ENCODE measurements at places on chromosomes 3 and 15.

DNA sequence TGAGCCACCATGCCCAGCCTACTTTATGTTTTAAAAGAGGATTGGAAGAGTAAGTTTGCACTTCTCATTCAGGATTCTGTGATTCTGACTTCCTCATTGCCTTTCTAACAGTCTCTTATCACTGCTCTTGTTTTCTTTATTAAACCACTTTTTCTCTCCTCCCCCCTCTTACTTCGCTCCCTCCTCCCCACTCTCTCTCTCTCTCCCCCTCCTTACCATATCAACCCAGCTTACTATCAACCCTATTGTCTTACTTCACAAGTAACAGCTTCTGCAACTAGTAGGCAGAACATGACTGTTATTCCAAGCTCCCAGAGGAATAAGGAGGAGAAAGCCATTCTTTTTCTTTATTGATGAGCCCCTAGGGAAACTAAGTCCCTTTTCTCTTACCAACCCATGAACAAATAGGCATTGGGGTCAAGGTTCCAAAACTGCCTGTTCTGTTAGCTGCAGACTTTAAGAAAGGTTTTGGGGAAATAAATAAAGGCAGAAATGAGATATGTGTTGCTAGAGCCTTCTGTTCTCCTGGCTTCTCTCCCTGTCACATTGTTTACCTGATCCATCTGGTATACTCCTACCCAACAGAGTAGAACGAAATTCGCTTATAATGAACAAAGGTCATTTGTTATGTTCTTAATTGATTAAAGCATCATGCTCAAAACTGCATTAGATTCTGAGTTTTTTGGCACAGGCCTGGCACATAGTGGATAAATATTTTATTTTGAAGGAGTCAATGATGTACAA is 56.4 kb upstream of the RASGRP1 start:
- no peaks in the 10 kb centered on the region for H3K27me3 ChIP-seq
- no peak overlapping the region for H3K4me3 ChIP-seq
- no peak for DNase-seq
- H3K27ac ChIP-seq: no peak overlapping the region

DNA sequence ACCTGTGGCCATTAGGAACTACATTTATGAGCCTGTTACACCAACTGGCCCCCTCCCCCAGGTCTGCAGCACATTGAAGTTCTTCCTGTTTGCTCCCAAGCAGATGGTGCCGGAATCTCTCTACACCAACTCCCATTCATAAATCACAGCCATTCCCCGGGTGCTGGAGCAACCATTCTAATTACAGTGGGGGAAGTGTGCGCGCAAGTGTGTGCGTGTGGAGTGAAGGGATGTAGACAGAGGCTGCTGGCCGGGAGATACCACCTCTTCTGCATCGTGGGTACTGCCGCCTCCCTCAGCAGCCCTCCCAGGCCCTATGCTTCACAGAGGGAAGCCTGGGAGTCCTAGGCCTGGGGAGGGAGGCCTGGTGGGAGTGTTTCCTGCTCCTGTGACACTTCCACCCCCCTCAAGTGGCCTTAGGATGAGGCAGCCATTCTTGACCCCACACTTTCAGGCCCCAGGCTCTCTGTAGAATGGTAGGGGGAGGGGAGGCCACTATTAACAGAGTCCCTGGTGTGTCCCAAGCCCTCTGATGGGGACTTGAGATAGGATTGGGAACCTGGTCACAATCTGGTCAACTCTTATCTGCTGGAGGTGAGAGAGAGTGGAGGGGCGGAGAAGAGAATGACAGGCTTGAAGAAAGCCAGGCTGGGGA is 69.1 kb downstream of the MAGEF1 start:
- no peaks in the 10 kb centered on the region for H3K27me3 ChIP-seq
- no peak overlapping the region for H3K4me3 ChIP-seq
- H3K36me3 ChIP-seq: no peaks in the 10 kb centered on the region
- DNase-seq: no peak

DNA sequence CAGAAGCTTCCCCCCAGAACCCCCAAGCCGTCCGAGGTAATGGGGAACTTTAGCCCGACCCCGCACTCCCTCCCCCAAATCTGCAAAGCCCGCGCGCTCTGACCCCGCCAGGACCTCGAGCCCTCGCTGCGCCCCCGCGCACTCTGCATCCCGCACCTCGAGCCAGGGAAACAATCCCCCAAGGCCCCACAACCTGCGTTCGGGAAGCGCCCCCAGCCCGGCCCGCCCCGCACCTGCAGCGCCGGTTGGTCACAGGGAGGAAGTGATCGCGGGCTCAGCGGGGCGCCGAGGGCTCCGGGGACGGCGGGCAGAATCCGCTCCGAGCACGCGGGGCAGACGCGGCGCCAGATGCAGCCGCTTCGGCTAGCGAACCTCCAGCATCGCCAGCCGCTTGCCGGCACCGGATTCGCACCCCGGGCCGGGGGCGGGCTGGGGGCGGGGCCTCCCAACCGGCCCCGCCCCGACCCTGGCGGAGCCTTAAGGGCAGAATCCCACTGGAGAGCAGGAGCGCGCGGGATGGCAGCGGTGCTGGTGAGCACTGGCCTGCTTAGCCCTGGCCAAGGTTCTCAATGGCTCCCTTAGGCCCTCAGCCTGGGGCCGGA is at the start of gene CAMKV:
CAMKV (minus strand) TSS at position 382 of the 602 bp plus-strand sequence. CDS start 7,518 bp downstream, outside the sequence.
- peaks cover 28% of the 10 kb centered on the region for H3K27me3 ChIP-seq
- no peak within 1 kb of the TSS for H3K4me3 ChIP-seq
- H3K36me3 ChIP-seq: no peaks in the 10 kb centered on the region

GRCh38 chr3:66154444-66154861 is 66.3 kb upstream of the SLC25A26 start:
- H3K36me3 ChIP-seq: no peaks in the 10 kb centered on the region
- H3K4me3 ChIP-seq: no peak overlapping the region
- no peak overlapping the region for H3K27ac ChIP-seq
- no peaks in the 10 kb centered on the region for H3K4me1 ChIP-seq
- H3K27me3 ChIP-seq: no peaks in the 10 kb centered on the region

GRCh38 chr3:185420762-185421161 is 57.8 kb downstream of the MAP3K13 start:
- H3K4me1 ChIP-seq: peaks cover 10% of the 10 kb centered on the region
- no peaks in the 10 kb centered on the region for H3K36me3 ChIP-seq
- DNase-seq: no peak
- no peak overlapping the region for H3K4me3 ChIP-seq
- H3K27ac ChIP-seq: no peak overlapping the region

DNA sequence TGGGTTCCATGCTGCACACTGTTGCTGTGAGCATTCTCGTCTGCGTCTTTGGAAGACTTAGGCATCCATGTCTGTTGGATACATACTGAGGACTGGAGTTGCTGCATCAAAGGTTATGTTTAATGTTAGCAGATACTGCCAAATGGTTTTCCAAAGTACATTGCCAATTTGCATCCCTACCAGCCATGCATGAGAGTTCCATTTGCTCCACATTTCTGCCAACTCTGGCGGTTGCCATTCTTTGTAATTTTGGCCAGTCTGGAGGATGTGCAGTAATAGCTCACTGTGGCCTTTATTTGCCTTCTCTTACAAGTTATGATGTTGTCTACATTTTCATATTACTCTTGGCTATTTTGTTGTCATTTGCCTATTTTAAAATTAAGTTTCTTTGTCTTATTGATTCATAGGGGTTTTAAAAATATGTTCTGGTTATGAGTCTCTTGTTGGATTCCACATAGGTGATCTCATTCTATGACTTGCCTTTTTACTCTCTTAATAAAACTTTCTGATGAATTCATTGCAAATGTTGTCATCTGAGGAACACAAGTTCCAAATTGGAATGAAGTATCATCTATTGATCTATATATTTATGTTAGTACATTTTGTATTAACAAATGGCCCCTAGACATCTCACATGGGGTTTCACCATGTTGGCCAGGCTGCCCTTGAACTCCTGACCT is 42.1 kb downstream of the FBLN2 start:
- H3K36me3 ChIP-seq: no peaks in the 10 kb centered on the region
- H3K27ac ChIP-seq: no peak overlapping the region
- DNase-seq: no peak
- no peak overlapping the region for H3K4me3 ChIP-seq
- H3K4me1 ChIP-seq: peaks cover 3% of the 10 kb centered on the region

GRCh38 chr3:183937601-183938286 is 53.1 kb upstream of the PARL start:
- no peaks in the 10 kb centered on the region for H3K36me3 ChIP-seq
- DNase-seq: no peak
- no peak overlapping the region for H3K4me3 ChIP-seq
- no peaks in the 10 kb centered on the region for H3K4me1 ChIP-seq
- no peak overlapping the region for H3K27ac ChIP-seq

GRCh38 chr3:99666201-99666600 is 27.8 kb downstream of the COL8A1 start:
- H3K4me1 ChIP-seq: no peaks in the 10 kb centered on the region
- DNase-seq: no peak
- no peak overlapping the region for H3K4me3 ChIP-seq
- H3K27me3 ChIP-seq: no peaks in the 10 kb centered on the region
- H3K36me3 ChIP-seq: no peaks in the 10 kb centered on the region
- H3K27ac ChIP-seq: peak overlapping the region; percentile 28

DNA sequence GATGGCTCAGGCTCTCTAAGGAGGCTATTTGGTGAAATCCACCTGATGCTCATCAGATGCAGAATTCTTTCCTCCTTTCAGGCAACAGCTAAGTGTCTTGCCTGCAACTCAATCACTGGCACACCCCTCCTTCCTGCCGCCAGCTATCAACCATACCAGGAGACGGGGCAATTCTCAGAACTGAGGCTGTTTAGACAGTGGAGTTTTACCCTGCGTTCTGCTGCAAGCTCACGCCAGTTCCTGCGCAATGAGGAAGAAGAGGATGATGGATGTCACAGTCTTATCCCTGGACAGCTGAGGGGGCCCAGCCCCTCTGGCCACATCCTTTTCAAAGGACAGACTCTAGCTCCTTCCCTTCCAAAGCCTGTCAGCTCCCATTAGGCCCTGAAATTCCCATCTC is 7.0 kb upstream of the MANF start:
- no peak overlapping the region for H3K27ac ChIP-seq
- no peak overlapping the region for H3K4me3 ChIP-seq
- no peaks in the 10 kb centered on the region for H3K4me1 ChIP-seq
- H3K27me3 ChIP-seq: no peaks in the 10 kb centered on the region

DNA sequence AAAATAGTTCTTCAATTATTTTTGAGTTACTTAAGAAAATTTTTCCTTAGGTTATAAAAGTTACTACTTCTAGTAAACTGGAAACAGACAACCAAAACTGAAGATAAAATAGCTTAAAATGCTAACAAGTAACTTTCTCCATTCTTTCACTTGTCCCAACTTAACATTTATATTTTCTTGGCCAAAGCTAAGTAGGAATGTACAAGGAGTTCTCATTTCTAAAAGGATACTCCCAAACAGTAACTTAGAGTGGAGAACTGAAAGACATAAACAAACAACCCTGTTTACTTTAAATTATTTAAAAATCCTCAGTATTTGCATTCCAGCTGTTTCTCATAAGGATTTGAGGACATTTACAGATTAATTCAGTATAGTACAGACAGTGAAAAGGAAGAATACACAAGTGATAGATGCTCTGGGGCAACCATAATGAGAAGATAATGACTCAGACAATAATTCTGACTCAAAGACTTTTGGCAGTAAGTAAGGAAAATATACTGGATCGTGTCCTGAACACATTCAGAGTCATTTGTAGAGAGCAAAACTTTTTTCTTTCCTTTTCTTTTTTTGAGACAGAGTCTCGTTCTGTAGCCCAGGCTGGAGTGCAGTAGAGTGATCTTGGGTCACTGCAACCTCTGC is 29.2 kb upstream of the ANXA2 start:
- H3K36me3 ChIP-seq: peaks cover 24% of the 10 kb centered on the region
- H3K4me3 ChIP-seq: no peak overlapping the region
- peaks cover 6% of the 10 kb centered on the region for H3K4me1 ChIP-seq
- H3K27ac ChIP-seq: no peak overlapping the region
- DNase-seq: no peak

DNA sequence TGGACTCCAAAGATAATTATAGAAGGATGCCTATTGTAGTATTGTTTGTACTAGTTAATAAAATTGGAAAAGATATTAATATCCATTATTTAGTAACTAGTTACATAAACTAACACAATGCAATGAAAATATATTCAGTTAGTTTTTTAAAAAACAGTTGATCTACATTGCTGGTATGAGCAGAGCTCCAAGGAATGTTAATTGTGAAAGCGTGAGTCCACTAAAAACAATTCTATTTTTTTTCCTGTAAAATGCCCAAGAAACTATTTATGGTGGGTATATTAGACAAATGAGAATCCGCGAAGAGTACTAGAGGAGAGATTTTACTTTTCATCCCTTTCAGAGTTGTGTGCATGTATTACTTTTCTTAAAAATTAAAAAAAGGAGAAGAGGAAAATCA is 104.3 kb downstream of the MCTP2 start:
- H3K36me3 ChIP-seq: peaks cover 9% of the 10 kb centered on the region
- H3K27ac ChIP-seq: no peak overlapping the region
- H3K27me3 ChIP-seq: no peaks in the 10 kb centered on the region
- no peak overlapping the region for H3K4me3 ChIP-seq
- no peak for DNase-seq

DNA sequence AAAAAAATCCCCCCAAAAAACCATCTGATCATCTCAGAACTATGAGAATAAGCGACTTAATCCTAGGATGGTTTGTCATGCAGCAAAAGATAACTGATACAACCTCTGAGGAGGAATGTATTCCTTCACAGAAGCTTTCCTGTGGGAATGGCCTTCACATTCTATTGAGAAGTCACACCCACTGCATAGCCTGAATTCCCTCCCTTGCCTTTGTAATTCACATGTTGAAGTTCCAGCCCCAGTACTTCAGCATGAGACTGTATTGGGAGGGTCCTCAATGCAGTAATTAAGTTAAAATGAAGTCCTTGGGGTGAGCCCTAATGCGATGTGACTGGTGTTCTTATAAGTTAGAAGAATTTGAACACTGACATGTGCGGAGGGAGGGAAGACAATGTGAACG is 395.2 kb downstream of the TUSC7 start:
- no peaks in the 10 kb centered on the region for H3K36me3 ChIP-seq
- H3K27me3 ChIP-seq: no peaks in the 10 kb centered on the region
- no peaks in the 10 kb centered on the region for H3K4me1 ChIP-seq
- H3K27ac ChIP-seq: no peak overlapping the region

- H3K36me3 ChIP-seq: no peaks in the 10 kb centered on the region
- DNase-seq: no peak
- no peaks in the 10 kb centered on the region for H3K4me1 ChIP-seq
- H3K27me3 ChIP-seq: no peaks in the 10 kb centered on the region
- H3K27ac ChIP-seq: no peak overlapping the region
Measured at GRCh38 chr3:101646726-101647125, 30.2 kb downstream of the ZBTB11 start.

DNA sequence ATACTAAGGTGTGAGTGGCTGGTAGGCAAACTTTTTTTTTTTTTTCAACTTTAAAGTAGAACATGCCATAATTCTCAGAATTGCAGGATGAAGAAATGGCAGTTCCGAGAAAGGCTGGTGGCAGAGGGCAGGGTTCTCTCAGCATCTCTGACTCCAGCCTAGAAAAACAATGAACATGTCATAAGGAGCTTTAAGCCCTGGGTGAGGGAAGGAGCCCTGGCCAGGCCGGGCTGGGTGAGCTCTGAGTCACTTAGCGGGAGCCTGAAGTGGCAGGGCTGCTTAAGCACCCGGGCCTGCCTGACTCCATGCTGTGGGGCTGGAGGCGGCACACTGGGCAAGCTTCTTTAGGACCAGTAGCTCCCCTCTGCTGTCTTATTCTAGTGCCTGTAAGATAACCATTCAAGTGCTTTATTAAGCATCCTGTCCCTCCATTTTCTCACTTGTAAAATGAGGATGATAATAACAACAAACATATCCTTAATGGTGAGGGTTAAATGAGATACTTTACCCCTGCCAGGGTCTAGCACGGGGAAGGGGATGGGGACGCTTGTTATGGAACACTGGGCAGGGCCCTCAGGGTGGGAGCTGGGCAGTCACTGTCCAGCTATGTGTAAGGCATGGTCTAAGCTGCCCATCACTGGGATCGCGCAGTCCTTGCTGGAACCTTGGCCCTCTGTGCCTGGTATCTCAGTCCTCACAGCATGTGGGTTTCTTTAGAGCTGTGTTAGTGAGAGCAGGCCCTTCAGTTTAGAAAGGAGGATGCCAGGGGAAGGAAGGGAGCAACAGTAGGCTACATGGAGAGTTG is 18.4 kb downstream of the SMAD6 start:
- no peak overlapping the region for H3K4me3 ChIP-seq
- peaks cover 9% of the 10 kb centered on the region for H3K4me1 ChIP-seq
- no peak overlapping the region for H3K27ac ChIP-seq
